ENCODE measurements at places on chromosomes 2 and 18.

- peak; percentile 33 for DNase-seq
Measured at GRCh38 chr2:64260817-64261216, 116.6 kb upstream of the PELI1 start.

DNA sequence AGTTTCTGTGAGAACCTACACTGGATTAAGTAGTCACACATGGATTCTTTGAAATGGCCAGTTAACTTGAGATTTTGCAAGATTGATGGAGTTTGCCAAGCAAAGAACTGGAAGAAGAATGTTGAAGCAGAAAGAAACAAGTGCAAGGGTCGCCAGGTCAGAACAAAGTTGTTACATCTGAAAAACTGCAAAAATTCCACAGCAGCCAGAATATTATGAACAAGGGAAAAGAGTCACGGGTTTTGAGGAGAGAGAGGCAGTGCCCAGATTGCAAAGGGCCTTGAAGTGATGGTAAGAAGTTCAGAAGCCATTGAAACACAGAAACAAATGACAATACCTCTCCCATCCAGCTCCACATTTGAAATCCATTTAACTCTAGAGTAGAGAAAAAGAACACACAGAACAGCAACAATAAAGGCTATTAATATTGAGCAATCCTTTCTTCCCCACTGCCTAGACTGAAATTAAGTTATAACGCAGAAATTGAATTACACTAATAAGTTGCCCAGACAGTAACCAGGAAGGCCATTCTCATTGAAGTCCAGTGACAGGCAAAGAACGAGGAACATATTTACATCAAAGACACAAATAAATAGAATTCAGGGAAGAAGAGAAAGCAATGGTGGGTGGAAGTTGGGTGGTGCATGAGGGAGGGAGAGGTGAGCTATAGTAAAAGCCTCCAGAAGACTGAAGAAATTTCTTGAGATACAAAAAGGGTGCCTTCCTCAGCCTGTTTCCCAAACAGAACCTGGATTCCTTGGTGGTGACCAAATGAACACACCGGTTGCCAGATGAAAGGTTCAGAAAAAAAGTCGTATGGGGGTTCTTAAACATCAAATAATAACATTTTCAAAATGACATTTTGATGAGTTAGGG is 80.6 kb downstream of the ARHGAP15 start:
- DNase-seq: no peak

- no peak for DNase-seq
Measured at GRCh38 chr2:168679741-168680310, 122.6 kb upstream of the NOSTRIN start.

DNA sequence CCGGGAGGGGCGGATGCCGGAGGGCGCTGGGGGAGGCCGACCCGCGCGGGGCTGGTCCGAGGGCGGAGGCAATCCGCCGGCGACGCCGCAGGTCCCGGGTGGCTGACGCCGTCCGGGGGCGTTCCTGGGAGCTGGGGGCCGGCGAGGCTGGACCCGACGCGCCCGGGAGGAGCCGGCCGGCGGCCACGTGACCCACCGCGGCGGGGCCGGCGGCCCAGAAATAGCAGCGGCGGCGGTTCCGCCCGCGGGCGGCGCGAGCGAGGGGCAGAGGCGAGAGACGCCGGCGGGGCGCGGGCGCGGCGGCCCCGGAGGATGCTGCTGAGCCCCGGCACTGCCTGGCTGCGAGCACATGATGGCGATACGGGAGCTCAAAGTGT is at the start of gene RAB31:
RAB31 (plus strand) TSS at position 245 of the 377 bp plus-strand sequence; CDS start at position 350, 105 bp downstream.
- DNase-seq: peak; percentile 73

DNA sequence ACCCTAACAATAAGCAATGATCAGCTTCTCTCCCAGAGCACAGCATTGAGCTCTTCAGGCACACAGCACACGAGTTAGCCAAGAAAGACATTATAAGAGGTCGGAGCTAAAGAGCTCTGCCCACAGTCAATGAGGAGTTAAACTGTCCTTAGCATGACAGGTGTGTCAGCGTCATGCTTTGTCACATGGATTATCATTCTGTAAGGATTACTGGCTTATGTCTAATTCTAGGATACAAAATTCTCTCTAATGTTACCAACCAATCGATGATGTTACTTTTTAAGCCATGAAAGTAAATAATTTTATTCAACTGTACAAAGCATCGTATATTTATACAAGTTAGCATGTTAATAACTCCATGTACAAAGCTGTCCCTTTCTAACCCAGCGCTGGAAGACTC is 108.8 kb downstream of the ZNF236 start:
- no peak for DNase-seq
